Activated CD4-positive, CD25-positive, alpha-beta regulatory T cell (primary cell): ENCODE measurements at places on chromosomes 5 and 9.

DNA sequence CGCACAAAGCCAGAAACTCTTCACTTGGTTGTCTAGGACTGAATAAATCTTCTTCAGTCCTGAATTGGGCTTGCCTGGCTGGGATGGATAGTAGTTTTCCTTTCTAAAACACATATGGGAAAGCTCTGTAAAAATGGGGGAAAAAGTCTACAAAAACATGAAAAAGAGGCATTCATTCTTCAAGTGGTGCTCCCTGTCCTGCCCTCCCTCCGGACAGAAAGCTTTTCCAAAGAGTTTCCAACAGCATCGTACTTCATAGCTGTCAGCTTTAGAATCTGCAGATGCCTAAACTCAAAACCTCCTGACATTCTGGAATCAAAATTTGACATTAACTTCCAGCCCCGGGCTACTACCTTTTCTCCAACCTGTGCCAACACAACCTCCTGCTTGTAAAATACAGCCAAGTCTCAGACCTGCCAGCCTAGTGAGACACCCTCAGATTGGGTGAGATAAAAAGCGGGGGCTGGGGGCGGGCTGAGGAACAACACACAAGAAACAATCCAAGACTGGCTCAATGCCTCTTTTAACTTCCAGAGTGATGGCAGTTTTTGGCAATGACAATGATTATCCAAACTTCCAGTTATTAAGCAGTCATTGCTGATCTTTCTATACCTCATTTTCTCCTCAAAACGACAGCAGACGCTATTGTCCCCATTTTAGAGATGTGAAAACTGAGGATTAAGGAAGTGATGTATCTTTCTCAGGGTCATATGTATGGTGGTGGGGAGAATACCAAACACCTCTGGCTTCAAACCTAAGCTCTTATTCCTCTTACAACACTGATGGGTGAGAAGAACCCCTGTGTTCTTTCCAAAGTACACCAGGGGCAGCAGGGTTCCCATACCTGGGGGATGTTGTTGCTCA, 1.3 kb downstream of the TNC start:
- no peak for DNase-seq

DNA sequence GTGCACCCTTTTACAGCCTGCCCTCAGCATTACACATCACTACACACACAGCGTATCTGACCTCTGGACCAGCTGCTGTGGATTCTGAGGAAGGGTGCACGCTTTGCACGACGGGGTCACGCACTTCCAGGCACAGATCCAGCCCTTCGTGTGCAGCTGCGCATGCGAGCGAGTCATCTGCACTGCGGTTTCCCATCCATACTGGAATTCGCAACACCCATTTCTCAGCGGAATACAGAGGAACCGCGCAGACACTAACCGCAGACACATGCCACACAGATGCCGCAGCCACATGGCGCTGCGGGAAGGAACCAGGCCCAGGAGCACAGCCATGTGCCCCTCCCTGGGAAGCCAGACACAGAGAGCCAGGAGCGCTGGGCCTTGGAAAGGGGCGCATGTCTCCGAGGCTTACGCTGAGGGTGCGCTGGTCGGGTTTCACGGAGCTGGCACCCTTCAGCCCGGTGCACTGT, 43.5 kb downstream of the PNPLA7 start:
- no peak for DNase-seq

- DNase-seq: no peak
Measured at GRCh38 chr9:110440172-110440571, 102.5 kb upstream of the TXNDC8 start.

GRCh38 chr9:126915281-126915816, 767 bp downstream of the RALGPS1 start:
- peak; percentile 50 for DNase-seq
